GM13976 (cell line): ENCODE measurements at places on chromosomes 2 and 18.

GRCh38 chr2:167753142-167753541 is 494.3 kb downstream of the STK39 start:
- no peak for DNase-seq

GRCh38 chr2:175293776-175294175 is 112.3 kb upstream of the ATP5MC3 start:
- no peak for DNase-seq

DNA sequence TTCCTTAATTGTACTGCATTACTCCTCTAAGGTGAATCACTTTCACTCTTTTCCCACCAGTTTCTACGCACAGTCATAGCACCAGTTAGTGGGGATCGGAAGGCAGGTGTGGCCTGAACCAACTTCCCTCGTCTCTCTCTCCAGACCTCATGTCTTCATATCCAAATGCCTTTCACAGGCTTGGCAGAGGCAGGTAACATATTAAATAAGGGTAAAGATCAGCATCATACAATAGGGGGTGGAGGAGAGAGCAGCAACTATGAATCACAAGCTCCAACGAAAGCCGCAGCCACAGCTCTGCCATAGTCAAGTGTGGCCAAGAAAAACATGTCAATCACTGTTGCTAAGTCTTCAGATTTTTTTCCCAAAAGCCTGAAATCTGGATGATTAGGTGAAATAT is 40.3 kb downstream of the AP1S3 start:
- no peak for DNase-seq

GRCh38 chr2:75551434-75551833 is 9.3 kb downstream of the EVA1A start:
- no peak for DNase-seq

DNA sequence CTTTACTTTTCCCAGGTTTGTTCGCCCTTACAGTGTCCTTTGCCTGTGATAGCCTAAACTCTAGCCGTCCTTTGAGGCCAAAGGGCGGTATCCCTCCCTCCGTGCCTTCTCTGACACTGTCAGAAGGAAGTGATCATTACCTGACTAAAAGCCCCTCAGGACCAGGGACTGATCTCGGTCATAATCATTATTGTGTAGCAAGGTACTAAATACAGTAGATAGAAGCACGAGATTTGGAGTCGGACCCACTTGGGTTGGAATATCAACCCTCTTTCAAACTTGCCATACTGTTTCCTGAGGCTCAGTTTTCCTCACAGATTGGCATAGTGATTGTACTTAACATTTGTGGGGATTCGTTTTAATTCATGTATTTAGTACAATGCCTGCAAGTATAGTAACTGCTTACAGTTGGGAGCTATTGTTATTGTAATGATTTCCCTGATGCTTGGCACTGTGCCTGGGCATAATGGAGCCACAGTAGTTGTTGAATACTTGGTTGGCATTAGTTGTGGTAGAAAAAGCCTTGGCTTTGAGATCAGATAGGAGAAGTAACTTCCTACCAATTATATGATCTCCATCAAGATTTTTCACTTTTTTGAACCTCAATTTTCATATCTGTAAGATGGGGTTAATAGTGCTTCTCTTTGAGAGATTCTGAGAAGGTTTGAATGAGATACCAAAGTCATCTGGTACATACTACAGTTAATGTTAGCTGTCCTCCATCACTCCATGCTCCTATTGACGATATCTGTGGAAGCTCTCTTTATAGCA is 836 bp downstream of the STK11IP start:
- DNase-seq: no peak

DNA sequence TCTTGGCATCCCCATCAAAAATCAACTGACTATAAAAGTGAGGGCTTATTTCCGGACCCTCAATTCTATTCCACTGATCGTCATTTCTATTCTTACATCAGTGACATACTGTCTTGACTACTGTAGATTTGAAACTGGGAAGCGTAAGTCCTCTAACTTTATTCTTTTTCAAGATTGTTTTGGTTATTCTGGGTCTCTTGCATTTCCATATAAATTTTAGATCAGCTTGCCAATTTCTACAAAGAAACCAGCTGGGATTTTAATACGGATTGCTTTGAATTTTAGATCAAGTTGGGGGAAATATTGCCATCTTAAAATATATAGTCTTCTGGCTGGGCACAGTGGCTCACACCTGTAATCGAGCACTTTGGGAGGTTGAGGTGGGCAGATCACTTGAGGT is 17.9 kb upstream of the INPP4A start:
- DNase-seq: no peak

DNA sequence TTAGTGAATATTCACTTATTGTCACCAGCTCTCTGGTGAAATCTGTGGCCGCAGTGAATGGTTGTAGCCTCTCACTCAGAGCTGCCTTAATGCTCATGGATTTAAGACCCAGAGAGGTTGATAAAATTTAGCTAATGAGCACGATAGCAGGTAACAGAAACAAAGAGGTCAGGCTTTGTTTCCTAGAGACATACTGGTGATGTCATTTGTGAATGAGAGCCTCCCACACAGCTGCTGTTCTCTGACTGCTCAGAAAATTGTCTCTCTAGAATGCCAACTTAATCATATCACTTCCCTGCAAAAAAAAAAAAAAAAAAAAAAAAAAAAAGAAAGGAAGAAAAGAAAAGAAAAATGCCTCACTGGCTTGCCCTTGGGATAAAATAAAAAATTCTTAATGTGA is 411.7 kb upstream of the MYT1L start:
- DNase-seq: no peak

DNA sequence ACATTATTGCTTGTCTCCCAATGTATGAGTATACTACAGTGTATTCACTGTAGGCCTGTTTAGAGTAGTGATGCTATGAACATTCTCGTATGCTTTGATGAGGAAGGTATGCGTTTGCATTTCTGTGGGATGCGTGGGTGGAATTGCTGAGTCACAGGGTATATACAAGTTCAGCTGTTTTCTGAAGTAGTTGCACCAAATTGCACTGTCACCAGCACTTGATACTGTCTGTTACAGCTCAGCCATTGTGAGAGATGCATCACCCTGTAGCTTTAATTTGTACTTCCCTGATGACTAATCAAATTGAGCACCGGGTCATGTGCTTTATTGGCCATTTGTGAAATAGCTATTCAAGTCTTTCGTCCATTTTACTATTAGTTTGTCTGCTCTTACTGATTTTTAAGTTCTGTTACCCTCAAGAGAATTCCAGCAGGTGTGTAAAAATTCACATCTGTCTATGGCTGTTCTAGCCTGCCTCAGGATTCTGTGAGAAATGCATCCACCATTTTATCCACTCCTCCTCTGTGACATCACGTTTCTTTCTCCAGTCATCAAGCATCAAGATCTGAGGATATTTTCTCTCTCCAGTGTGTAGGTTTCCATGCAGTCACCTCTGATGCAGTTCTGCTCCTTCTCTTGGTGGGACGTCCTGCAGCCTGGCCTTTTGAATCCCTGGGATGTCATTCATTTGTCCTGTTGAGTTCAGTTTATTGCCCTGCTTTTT is 72.5 kb downstream of the DGKD start:
- DNase-seq: no peak

DNA sequence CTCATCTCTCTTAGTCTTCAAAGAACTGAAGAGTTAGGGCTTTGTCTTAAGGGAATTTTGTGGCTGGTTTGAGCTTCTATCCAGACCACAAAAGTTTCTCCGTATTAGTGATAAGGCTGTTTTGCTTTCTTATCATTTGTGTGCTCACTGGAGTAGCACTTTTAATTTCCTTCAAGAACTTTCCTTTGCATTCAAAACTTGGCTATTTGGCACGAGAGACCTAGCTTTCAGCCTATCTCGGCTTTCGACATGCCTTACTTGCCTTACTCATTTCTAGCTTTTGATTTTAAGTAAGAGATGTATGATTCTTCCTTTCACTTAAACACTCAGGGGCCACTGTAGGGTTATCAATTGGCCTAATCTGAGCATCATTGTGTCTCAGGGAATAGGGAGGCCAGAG is 29.9 kb downstream of the HDHD2 start:
- DNase-seq: peak; percentile 13

- DNase-seq: no peak
These were observed 102.6 kb upstream of the SMIM21 start for GRCh38 chr18:75530118-75530517.

- DNase-seq: peak; percentile 99
These were observed at the start of gene GRHL1 for GRCh38 chr2:9951522-9952285. TSS of gene GRHL1 (plus strand) at chr2:9951693. CDS start at chr2:9951834, 141 bp downstream.

DNA sequence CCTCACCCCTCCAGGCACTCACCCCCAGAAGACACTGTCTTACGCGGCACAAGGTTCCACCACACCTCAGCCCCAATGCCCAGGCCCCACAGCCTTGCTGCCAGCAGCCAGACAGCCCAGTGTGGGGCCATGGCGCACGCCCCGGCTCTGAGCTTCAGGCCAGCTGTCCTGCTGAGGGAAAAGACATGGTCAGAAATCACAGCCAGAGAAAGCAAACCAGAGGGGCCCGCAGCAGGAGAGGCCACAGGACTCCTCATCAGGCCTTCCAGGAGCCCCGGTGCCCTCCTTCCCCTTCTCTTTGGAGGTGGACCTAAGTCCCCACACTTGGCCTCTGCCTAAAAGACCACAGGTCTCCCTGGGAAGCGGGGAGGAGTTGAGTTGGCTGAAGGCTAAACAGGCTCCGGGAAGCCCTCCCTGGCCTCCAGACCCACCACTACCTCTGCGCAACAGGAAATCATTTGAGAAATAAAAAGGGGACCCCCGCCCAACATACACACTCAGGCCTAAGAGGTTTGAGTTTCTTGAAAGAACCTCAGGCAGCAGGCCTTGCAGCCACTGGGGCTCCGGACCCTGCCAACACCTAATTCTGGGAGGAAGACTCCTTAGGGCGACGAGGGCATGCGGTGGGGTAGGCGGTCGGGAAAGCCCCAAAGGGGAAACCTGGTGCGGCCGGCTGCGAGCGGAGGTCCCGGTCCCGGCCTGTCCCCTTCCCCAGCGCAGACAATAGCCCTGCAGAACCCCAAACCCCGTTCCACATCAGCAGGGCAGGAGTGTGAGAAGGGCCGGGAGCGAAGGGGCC is 1.9 kb downstream of the SEMA4C start:
- no peak for DNase-seq

DNA sequence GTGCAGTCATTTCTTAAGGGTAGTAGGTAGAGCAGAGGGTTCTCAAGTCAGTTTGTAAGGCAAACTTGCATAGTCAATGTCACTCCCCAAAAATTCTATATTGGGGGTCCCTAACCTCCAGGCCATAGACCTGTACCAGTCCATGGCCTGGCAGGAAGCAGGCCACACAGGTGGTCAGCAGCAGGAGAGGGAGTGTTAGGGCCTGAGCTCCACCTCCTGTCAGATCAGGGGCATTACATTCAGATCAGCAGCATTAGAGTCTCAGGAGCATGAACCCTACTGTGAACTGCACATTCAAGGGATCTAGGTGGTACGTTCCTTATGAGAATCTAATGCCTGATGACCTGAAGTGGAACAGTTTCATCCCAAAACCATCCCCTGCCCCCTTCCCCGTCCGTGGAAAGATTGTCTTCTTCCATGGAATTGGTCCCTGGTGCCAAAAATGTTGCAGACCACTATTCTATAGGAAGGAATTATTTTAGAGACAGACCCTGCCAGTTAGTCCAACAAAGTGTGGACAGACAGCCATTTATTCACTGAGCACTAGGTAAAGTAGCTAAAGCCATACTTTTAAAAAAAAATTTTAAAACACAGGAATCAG is 6.7 kb downstream of the COA5 start:
- DNase-seq: peak; percentile 50

GRCh38 chr2:196123679-196124373 is 47.6 kb downstream of the STK17B start:
- DNase-seq: no peak

DNA sequence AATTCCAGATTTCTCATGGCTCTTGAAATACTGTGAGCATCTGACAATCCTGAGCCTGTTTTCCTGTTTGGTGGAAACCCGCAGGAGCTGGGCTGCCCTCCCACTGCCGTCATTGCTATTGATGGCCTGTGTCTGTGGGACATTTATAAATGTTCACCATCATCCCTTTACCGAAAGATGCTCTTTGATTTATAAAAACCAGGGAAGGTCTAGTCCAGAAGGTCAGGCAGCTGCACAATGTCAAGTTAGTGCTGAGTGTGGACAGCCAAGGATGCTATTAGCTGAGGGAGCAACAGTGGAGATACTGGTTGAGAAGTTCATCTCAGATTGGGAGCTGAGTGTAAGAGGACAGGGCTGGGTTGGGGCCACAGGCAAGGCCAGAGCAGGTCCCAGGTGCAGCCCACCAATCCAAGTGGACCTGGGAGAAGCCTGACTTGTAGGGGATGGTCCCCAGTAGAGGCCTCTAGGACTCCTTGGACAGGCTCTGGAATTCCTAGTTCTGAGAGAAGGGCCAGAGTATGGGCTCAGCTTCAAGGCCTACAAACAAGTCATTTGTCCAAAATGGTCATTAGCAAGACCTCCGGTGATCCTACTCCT is 55.1 kb downstream of the COPS8 start:
- no peak for DNase-seq

GRCh38 chr2:200762127-200762526 is 49.6 kb upstream of the BZW1 start:
- no peak for DNase-seq

- DNase-seq: no peak
These were observed 77.2 kb upstream of the NFU1 start for GRCh38 chr2:69514406-69514805.

GRCh38 chr18:22871809-22872525 is 61.2 kb upstream of the RBBP8 start:
- no peak for DNase-seq

DNA sequence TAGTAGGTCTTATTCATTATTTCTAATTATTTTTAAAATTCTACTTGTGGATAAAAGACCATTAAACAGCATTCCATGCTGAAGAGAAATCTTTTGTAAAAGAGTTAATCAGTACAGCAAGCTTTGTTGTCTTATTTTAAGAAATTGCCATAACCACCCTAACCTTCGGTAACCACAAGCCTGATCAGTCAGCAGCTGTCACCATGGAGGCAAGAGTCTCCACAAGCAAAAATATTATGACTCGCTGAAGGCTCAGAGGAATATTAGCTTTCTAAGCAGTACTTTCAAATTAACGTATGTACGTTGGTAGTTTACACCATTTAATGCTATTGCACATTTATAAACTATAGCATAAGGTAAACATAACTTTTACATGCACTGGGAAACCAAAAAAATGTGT is 650.5 kb upstream of the LINC00305 start:
- DNase-seq: no peak

DNA sequence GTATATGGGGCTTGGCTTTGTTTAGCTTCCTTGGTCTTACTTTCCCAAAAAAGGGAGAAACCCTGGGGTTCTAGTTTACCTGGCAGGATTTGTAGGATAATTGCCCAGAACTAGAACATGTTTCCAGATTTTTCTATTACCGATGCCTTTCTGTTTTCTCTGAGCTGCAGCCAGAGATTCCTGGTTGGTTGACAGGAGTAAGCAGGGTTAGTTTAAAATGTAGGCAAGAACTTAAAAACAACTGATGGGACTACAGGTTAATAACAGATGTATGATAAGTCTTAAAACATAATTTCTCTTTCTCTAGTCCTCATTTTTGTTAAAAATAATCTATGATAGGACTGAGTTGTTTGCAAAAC is 38.9 kb upstream of the GMCL1 start:
- no peak for DNase-seq

- DNase-seq: no peak
These were observed 19.6 kb downstream of the B3GNT2 start for GRCh38 chr2:62215306-62216064.

GRCh38 chr2:219851801-219852481 is 224.5 kb downstream of the SLC4A3 start:
- DNase-seq: no peak
